HT-29 (cell line): ENCODE measurements at places on chromosomes 16 and 17.

DNA sequence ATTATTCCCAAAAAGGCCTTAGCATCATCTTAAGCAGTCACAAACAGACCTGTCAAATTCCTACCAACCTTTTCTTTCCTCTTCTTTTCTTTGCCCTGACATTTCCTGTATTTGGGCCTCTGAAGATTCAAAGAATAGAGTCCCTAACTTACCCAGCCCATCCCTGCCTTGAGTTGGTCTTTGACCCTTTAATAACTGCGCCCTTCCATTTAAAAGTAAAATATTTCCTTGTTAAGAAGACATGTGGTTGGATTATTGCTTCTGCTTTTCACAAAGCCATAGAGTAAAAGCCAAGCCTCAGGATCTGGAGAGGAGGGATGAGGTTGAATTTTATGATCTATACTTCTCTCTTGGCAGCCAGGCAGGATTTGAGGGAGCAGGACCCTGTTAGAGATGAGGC, 13.2 kb upstream of the CCL23 start:
- DNase-seq: no peak

DNA sequence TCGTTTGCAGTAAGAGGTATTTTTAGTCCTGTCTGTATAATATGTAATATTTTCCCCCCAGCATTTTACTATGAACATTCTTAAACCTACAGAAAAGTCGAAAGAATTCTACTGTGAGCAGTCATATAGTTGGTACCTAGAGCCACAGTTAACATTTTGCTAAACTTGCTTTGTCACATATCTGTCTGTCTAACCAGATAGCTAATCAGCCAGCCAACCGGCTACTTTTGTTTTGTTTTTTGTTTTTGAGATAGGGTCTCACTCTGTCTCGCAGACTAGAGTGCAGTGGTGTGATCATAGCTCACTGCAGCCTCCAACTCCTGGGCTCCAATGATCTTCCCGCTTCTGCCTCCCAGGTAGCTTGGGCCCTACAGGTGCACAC, 73.3 kb downstream of the ABCC1 start:
- DNase-seq: no peak

GRCh38 chr16:65771707-65772106, 594.8 kb upstream of the CDH5 start:
- DNase-seq: no peak

- no peak for DNase-seq
These were observed 6.0 kb downstream of the LYRM1 start for GRCh38 chr16:20906341-20907255.

- no peak for DNase-seq
These were observed 87.3 kb upstream of the RPL38 start for GRCh38 chr17:74116087-74116717.

DNA sequence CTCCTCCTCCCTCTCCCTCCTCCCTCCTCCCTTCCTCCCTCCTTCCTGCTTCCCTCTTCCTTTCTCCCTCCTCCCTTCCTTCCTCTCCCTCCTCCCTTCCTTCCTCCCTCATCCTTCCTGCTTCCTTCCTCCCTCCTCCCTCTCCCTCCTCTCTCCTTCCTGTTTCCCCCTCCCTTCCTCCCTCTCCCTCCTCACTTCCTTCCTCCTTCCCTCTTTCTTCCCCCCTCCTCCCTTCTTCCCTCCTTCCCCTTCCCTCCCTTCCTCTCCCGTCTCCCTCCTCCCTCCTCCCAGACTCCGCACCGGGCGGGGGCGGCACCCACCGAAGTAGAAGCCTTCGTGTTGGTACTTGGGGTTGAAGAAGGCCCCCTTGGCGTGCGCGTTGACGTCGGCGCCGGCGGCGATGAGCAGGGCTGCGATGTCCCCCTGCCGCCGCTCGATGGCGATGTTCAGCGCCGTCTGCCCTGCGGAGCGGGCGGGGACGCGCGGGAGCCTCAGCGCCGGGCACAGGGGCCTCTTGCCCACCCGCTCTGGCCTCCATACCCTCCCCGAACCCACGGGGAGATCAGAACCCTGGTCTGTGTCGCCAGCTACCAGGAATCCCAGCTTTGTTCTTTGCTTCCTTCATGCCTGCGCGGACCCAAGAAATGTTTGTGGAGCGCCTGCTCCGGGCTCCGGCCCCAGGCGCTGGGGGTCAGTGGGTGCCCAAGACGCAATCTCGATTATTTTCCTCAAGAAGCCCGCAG, 22.2 kb downstream of the TRPV3 start:
- peak; percentile 33 for DNase-seq

DNA sequence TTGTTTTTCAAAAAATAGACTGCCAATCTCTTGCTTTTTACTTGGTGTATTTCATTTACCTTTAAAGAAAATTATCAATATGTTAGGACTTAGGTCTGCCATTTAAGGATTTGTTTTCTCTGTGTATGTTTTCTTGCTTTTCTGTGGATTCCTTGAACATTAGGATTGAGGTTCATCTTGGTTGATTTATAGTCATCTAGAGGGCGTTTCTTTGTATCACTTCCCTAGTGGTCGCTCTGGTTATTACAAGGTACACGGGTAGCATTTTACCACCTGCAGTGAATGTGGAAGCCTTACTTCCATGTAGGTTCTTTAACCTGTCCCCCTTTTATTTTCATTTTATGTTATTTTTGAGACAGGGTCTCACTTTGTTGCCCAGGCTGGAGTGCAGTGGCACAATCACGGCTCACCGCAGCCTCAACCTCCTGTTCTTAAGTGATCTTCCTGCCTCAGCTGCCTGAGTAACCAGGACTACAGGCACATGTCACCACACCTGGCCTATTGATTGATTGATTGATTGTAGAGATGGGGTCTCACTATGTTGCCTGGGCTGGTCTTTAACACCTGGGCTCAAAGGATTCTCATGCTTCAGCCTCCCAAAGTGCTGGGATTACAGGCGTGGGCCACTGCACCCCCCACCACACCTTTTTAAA, 35.2 kb upstream of the CBX4 start:
- peak; percentile 79 for DNase-seq

DNA sequence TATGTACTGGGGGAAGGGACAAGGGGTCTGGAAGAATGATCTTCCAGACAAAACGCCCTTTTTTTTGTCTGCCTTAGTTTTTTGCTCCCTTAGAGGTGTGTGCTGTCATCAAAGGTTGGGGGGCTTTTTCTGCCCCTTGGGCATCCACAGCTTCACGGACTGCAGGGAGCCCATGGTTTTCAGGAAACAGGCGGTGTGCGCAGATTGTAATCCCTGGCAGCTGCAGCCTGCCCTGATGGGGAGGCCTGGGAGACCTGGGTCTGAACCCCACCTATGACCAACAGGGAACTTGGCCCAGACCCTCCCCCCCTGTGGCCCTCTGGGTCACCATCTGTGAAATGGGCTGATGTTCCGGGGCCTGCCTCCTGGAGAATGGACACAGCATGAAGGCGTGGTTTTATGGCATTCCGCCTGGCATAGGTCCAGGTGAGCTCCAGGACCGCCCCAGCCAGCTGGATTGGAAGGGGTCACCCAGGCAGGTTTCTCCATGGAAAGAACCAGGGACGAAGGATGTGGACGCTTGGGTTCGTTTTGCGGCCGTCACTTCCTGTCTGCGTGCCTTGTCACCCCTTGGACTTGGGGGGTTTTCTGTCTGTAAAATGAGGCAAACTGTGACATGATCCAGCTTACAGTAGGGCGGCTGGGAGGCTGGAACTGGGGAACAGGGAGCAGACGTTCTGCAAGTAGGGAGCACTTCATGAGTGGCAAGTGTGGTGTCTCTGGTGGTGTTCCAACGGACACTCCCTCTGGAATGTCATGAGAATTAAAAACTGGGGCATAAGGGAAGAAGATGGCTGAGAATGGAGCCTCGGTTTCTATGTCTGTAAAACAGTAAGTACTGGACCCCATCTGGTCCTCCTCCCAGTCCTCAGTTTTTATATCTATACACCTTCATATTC, 1.5 kb downstream of the CPNE2 start:
- peak; percentile 38 for DNase-seq

DNA sequence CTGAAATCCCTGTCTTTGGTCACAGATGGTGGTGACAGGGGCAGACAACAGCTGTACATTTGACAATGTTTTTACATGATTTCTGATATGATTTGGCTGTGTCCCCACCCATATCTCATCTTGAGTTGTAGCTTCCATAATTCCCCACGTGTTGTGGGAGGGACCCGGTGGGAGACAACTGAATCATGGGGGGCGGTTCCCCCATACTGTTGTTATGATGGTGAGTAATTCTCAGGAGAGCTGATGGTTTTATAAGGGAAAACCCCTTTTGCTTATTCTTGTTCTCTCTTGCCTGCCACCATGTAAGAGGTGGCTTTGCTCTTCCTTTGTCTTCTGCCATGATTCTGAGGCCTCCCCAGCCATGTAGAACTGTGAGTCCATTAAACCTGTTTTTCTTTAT, 353.9 kb downstream of the CPPED1 start:
- DNase-seq: no peak

GRCh38 chr16:2388139-2388874, 40.9 kb upstream of the CCNF start:
- DNase-seq: no peak

DNA sequence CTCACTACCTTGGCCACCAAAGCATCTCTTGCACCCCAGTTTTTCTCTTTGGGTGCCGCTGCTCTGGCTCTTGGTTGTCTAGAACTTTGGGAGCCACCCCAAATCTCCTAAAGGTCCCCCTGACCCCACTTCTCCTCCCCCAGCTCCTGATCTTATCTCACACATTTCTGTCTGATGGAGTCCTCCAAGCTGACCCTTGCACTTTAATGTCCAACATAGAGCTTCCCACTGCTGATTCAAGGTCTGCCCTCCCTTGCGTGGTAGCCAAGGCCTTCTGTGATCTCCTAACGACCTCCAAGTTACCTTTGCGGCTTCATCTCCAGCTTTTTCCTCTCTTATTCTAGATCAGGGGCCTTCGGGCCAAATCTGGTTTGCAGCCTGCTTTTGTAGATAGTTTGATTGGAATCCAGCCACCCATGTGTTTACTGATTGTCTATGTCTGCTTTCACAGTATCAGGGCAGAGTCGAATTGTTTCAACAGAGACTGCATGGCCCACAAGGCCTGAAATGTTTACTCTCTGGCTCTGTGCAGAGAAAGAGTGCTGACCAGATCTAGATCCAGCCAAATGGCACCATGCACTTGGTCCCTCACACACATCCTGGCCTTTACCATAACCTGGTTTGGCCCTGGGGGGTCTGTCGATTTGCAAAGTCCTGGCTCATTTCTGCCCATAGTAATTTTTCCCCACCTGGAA, 168.6 kb downstream of the HAPSTR1 start:
- no peak for DNase-seq

GRCh38 chr16:62050793-62051192, 14.6 kb upstream of the CDH8 start:
- no peak for DNase-seq

DNA sequence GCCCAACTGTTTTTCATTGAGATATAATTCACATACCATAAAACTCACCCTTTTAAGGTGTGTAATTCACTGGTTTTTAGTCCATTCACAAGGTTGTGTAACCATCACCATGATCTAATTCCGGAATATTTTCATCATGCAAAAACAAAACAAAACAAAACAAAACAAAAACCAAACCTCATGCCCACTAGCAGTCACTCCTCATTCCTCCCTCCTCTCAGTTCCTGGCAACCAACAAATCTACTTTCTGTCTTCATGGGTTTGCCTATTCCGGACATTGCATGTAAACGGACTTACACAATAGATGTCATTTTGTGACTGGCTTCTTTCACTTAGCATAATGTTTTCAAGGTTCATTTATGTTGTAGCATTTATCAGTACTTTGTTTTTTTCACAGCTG, 4.5 kb upstream of the NOD2 start:
- DNase-seq: no peak

- no peak for DNase-seq
These were observed at the start of gene HS3ST2 for GRCh38 chr16:22813948-22814710. Gene HS3ST2 (plus strand): TSS chr16:22814162. CDS start chr16:22814611, 449 bp downstream.

GRCh38 chr16:15597822-15598647, 44.9 kb downstream of the MARF1 start:
- no peak for DNase-seq

- DNase-seq: no peak
These were observed 210.3 kb downstream of the SNX29 start for GRCh38 chr16:12186774-12187335.

- no peak for DNase-seq
These were observed 11.2 kb upstream of the HELZ start for GRCh38 chr17:67256075-67256732.

DNA sequence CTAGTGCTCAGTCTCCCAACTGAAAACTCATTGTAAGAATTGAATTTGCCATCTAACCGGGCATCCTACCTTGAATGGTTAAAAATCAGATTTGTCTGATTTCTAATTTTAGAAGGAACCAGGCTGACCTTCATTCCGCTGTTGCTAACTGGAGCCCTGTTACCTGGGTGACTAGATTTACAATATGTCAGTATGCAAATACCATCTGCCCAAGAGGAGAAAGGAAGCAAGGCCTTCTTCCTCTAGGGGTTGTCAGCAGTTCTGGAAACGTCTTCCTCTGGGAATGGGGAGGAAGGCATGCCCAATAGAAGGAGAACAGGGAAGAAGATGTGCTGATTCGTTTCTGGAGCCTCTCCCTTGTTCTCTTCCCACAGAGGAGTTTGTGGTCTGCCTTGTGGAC, 137.9 kb downstream of the PITPNC1 start:
- DNase-seq: peak; percentile 37

DNA sequence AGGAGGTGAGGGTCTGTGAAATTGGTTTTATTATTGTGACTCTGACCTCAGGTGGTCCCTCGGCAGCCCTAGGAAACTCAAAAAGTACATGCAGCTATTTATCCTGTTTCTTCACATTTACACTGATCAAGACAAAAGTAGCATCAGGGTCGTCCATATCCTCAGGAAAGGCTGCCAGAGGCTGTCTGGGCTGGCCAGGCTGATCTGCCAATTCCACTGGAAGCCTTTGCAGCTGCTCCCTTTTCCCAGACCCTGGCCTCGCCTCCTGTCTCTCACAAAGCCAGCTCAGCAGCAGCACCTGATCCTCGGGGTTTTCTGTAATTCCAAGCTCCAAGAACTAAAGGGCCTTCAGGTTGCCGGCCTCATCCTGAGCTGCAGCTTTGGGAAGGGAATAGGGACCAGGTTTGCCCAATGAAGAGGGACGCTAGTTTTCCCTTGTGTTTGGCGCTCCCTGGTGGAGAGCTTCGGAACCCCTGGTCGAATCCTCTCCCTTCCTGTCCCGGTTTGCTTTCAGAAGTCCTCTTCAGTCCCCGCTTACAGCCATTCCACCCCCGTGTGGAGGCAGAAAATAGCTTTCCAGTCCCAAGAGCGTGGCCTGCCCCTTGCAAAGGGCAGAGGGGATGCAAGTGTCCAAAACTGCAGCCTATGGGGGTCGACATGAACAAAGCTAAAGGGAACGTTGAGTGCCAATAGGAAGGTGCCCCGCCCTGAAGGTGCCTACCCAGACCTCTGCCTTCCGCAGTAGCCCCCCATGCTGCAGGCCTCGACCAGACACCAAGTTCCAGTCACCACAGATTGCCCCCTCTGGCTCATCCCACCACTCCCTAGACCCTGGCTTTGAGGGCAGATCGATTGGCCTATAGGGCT, 13.4 kb downstream of the MFSD6L start:
- peak; percentile 70 for DNase-seq

- no peak for DNase-seq
These were observed 20.9 kb downstream of the TMEM11 start for GRCh38 chr17:21193031-21193430.

GRCh38 chr16:18800775-18801144, 589 bp downstream of the ARL6IP1 start:
- peak; percentile 36 for DNase-seq

- no peak for DNase-seq
These were observed 244.7 kb downstream of the RBFOX3 start for GRCh38 chr17:79365836-79366770.

GRCh38 chr17:32350666-32351418, 885 bp downstream of the ZNF207 start:
- DNase-seq: peak; percentile 80
